ENCODE measurements at places on chromosomes 7 and 10. TPM values are rescaled to one million over a fixed set of nuclear protein-coding genes. Genes with fewer than 3 reads are reported as not detected.

Gene HOXA2
- not detected for polyA plus RNA-seq

Gene LIPM
- not detected for polyA plus RNA-seq

Gene ATP6V0A4
- polyA plus RNA-seq = not detected

Gene PRKG1
- polyA plus RNA-seq = 117 TPM

Gene CFAP43
- polyA plus RNA-seq = 1.8 TPM

Gene PTER
- polyA plus RNA-seq = 26.3 TPM

Gene RBP3
- polyA plus RNA-seq = not detected

Gene SAMD9
- 5.5 TPM for polyA plus RNA-seq

Gene LRRC17
- 0.63 TPM for polyA plus RNA-seq

Gene RNF148
- polyA plus RNA-seq = 0.70 TPM

Gene DKK1
- not detected for polyA plus RNA-seq

Gene GTF2I
- polyA plus RNA-seq = 61.8 TPM

Gene DOCK4
- 8.9 TPM for polyA plus RNA-seq

Gene SNX13
- 40.5 TPM for polyA plus RNA-seq

Gene SRPK2
- 181 TPM for polyA plus RNA-seq

Gene HOXA6
- polyA plus RNA-seq = not detected

Gene PILRA
- polyA plus RNA-seq = 5.6 TPM

Gene HECW1
- 12.2 TPM for polyA plus RNA-seq

Gene TFPI2
- not detected for polyA plus RNA-seq

Gene VWDE
- polyA plus RNA-seq = 2.6 TPM

Gene SPAM1
- not detected for polyA plus RNA-seq

Gene SLC4A2
- polyA plus RNA-seq = 2.2 TPM

Gene FBXL13
- polyA plus RNA-seq = 0.82 TPM

Gene LYZL2
- not detected for polyA plus RNA-seq

Gene COX19
- polyA plus RNA-seq = 10.5 TPM

Gene CHN2
- 20.8 TPM for polyA plus RNA-seq

Gene GRB10
- 2.0 TPM for polyA plus RNA-seq

Gene FFAR4
- polyA plus RNA-seq = not detected

Gene PRXL2A
- polyA plus RNA-seq = 77.3 TPM

Gene PIP
- not detected for polyA plus RNA-seq

Gene PARD3
- 1.0 TPM for polyA plus RNA-seq

Gene LRRD1
- not detected for polyA plus RNA-seq

Gene FKBP6
- polyA plus RNA-seq = not detected

Gene TMEM139
- 2.9 TPM for polyA plus RNA-seq

Gene NRCAM
- polyA plus RNA-seq = 522 TPM

Gene CLDN4
- not detected for polyA plus RNA-seq

Gene PSPH
- polyA plus RNA-seq = 3.2 TPM

Gene HSPA12A
- polyA plus RNA-seq = 62.9 TPM

Gene ARHGAP19
- polyA plus RNA-seq = 2.8 TPM

Gene ENTPD1
- polyA plus RNA-seq = 4.6 TPM

Gene FAM171A1
- 20.5 TPM for polyA plus RNA-seq

Gene PLAC9
- not detected for polyA plus RNA-seq

Gene APBB1IP
- not detected for polyA plus RNA-seq

Gene PCDH15
- polyA plus RNA-seq = 2.6 TPM
